Activated naive CD8-positive, alpha-beta T cell treated with anti-CD3 and anti-CD28 coated beads for 36 hours (primary cell): ENCODE measurements at places on chromosomes 16 and 17.

GRCh38 chr16:28873543-28874201 is 4.6 kb upstream of the ATP2A1 start:
- DNase-seq, result peak; percentile 66

GRCh38 chr17:60047590-60047989 is 31.1 kb downstream of the HEATR6 start:
- DNase-seq, result no peak

DNA sequence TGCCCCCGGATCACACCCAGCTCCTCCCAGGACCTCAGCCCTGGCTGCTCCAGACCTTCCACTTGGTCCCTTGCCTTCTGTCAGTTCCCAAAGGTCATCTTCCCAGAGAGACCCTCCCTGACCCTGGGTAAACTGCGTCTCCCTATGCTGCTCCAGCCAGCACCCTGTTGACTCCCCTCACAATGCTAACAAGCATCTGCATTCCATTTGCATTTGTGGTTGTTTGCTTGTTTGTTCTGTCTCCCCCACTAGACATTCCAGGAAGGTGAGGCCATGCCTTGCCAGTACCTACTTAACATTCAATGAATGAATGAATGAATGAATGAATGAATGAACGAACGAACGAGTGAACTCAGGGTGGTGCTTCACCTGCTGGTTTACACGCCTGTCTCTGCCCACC is 171.2 kb downstream of the WSCD1 start:
- DNase-seq, result no peak

DNA sequence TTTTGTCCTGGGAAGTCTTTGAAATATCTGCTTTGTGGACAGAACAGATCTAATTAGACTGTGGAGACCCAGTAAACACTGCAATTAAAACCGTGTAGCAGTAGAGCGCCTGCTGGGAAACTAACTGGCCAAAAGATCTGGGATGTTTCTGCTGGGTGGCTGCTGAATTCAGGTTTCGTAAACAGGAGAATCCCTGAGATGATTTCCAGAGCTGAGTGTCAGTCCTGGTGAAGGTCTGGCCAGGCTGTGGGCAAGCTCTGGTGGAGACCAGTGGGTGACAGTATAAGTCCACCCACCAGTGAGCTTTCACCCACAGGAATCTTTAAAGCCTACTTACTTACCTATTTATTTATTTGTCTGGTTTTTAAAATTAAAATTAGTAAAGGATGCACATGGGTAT is 257.2 kb downstream of the IRF8 start:
- DNase-seq, result no peak

DNA sequence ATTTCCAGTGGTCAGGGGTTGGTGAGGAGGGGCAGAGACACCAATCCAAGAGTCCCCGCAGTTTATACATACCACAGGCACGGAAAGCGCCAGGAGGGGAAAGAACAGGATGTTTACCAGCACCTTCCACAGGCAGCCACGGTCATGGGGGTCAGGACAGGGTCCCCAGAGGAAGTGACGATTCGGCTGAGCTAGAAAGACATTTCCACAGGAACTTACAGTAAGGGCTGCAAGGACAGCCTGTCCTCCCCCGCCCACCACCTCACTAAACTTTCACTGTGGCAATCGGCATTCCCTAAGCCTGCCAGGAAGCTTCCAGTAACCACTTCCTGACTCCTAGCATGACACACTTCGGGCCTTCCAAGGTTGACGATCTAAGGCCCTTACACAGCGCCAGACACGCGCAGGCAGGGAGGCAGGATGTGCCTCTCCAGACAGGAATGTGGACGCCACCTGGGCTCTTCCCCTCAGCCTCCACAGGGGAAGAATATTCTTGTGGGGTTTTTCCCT is 1.2 kb upstream of the MT2A start:
- DNase-seq, result peak; percentile 21

- no peak for DNase-seq
Observed at GRCh38 chr17:73020110-73020509, 72.4 kb downstream of the SLC39A11 start.

DNA sequence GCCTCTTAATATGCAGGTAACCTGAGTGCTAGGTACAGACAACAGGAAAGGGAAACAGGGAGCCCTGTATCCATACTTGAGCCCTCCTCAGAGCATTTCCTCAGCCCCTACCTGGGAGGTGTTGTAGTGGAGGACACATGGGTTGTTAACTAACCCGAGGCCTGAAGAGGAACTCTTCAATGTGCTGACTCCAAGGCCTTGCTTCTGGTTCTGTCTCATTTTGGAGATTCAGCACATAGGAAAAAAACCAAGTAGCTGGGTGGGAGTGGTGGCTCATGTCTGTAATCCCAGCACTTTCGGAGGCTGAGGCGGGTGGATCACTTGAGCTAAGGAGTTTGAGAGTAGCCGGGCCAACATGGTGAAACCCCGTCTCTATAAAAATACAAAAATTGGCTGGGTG is 24.8 kb downstream of the SNX11 start:
- no peak for DNase-seq

DNA sequence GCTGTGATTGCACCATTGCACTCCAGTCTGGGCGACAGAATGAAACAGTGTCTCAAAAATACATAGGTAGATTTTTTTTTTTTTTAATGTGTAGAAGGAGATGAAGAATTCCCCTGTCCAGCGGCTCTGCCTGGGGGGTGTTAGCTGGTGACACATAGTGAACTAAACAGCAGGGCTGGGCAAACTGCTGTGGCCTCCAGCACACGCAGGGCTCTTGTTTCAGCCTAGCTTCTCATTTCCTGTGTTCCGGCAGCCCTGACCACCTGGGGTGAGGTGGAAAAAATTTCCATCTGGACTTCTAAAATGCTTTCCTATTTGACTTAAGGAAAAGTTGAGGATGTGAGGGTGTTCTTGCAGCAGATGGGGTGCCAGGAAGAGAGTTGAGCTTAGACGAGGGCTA is 33.3 kb upstream of the RGS9 start:
- DNase-seq, result no peak

DNA sequence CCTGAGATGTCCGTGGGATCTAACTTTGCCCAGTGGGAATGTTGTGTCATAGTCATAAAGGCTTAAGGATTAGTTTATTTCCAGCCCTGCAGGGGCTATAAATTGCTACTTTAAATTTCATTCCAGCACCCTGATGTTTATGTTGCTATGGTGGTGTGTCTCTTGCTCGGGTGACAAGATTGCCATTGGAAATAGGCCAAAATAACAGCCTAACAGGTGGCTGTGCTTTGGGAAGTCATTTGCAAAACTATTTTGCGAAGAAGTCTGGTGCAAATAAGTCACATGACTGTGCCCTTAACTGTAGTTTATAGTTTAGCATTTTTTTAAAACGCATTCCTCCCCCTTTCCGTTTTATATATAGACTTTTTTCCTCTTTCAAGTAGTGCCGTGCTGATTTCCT is 23.1 kb downstream of the PITPNC1 start:
- DNase-seq, result no peak

GRCh38 chr17:64117981-64118979 is 11.7 kb downstream of the ERN1 start:
- DNase-seq, result no peak

DNA sequence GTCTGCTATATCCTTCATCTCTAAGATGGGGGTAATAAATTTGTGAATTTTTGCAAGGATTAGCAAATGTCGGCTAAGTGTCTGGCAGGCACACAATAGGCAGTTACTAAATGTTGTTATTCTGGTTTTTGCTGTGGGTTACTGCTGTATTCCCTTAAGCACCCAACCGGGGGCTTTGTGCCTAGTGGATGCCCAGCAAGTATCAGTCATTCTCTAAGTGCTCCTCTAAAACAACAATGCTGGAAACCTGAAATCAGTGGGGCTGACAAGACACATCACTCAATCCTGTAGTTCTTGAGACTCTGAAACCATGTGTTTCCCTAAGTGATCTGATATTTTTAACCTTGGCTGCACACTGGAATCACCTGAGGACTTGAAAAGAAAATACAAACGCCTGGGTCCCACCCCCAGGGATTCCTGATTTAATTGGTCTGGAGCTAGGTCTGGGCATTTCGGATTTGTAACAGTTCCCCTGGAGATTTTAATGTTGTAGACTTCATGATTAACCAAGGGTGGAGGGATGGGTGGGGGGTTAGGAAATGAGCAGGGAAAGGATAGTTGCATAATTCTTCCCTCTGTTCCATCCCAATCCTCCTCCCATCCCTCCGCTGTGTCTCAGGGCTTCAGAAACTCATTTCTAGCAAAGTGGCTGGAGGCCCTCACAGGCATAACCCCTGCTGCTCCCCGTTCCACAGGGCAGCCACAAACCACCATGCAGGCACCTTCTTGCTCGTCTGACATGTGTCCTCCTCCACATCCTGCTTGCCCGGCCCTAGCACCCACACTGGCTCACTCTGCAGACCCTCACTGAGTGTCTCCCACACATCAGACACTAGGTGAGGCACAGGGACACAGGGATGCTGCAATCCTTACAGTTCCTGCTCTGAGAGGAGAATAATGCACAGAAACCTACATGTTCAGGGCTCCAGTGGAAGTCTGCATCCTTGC is 61.7 kb upstream of the LYRM9 start:
- no peak for DNase-seq

- no peak for DNase-seq
Observed at GRCh38 chr17:44647736-44648135, 8.5 kb upstream of the MEIOC start.

DNA sequence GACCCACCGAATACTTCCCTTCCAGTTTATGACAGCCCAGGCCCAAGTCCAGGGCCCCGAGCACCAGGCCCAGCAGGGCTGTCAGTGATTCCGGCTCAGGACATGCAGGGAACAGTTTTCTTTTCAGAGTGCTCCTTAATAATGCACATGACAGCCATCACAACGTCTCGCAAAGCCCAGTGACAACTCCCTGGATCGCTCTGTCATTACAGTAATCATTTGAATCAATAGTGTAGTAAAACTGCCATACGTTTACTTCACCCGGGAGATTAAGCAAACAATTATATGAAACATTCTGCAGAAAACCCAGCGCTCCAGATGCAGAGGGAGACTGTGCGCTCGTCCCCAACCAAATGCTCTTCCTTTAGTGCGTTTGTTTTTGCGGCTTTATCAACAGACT is 162.6 kb upstream of the CDH13 start:
- no peak for DNase-seq

GRCh38 chr17:65099941-65100315 is 37.2 kb upstream of the RGS9 start:
- peak; percentile 78 for DNase-seq

DNA sequence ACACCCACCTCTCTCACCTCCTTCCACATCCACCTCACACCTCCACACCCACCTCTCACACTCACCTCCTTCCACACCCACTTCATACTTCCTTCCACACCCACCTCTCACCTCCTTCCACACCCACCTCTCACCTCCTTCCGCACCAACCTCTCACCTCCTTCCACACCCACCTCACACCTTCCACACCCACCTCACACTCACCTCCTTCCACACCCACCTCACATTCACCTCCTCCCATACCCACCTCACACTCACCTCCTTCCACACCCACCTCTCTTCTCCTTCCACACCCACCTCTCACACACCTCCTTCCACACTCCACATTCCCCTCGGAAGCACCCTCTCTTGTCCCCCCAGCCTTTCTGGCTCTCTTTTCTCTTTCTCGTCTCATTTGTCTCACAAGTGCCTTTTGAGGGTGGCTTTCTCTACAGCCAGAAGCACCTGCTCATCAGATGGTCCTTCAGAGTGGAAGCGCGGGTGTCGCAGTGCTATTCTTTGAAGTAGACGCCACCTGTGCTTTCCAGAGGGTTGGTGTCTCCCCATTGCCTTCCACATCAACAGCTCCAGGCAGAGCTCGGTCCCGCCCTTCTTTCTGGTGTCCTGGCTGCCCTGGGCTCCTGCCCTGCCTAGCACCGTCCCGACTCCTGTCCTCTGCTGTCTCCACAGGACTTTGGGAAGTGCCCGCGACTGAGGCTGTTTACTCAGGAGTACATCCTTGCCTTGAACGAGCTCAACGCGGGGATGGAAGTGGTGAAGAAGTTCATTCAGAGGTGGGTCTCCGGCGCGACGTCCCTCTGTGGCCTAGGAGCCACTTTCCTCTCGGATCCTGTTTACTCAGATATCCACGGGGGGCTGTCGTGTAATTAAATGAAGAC is 109.4 kb upstream of the PLCG2 start:
- DNase-seq, result no peak

DNA sequence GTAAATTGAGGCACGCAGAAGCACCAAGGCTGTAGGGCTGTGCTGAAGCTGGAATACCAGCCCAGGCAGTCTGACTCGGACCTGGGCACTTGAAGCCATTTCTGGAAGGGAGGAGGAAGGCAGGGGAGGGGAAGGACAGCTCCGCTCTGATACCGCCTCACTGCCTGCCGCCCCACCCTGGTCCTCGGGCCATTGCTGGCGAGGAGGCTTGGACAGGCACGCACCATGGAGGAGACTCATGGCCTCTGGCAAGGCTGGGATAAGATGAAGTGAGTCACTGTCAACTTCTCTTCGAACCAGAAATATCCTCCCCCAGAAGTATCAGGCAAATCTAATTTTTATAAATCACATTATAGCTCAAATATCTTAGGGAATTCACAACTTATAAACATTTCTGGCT is 81.3 kb downstream of the SDK2 start:
- DNase-seq, result no peak

- no peak for DNase-seq
Observed at GRCh38 chr17:2292100-2292499, 11.5 kb downstream of the SMG6 start.

DNA sequence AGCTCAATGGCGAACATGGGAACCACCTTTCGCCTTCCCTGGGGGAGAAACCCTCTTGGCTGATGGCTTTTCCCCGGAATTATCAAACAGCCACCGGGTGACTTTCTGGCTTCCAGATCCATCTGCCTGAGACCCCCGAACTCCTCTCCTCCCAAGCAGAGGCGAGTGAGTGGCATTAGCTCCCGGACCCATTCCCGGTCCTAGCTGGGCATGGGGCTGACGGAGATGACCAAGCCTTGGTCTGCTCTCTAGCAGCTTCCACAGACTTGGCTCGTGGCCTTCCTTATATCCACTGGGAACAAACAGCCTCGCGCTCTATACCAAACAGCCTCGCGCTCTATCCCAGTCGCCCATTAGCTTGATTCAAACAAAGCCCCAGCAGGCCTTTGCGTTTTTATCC is 62.4 kb downstream of the CCDC182 start:
- DNase-seq, result no peak

- no peak for DNase-seq
Observed at GRCh38 chr16:58999762-59000161, 265.6 kb upstream of the GOT2 start.
